Stimulated activated CD8-positive, alpha-beta memory T cell treated with anti-CD3 and anti-CD28 coated beads, Interleukin-4, amount 100 ng/mL, for 1 hour (primary cell): ENCODE measurements at places on chromosomes 16 and 17.

DNA sequence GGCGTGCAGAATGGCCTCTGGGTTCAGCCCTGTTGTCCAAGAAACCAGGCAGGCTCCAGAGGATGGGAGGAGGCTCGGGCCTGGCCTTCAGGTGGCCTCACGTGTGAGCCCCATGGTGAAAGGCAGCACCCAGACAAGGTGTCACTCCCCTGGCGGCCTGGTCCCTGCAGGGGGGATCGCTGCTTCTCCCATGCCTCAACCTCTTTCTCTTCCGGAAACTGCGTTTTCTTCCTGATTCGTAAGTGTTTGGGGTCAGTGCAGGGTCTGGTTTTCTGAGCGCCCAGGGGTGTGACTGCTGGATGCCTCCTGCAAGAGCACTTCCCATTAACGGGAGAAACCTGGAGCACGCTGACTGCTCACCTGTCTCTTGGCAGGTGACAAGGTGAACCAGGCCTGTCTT lies 70.0 kb upstream of the CIBAR2 start:
- no peak for DNase-seq

GRCh38 chr16:4328046-4328781 lies 12.3 kb downstream of the GLIS2 start:
- DNase-seq, result no peak

DNA sequence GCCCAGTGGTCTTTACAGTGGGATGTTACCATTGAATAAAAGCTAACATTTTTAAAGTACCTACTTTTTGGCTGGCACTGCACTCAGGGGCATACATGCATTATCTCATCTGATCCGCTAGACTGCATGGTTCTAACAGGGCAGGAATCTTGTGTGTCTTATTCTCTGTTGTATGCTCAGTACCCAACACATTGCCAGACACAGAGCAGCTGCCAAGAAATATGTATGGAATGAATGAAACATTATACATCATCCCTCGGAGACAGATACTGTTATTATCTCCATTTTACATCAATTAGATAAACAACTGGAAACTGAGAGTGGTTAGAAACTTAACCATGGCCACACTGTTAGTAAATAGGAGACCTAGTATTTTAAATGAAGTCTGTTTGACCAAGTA lies 74.1 kb upstream of the CDH11 start:
- no peak for DNase-seq

GRCh38 chr16:49776085-49776595 lies 79.8 kb downstream of the ZNF423 start:
- no peak for DNase-seq

DNA sequence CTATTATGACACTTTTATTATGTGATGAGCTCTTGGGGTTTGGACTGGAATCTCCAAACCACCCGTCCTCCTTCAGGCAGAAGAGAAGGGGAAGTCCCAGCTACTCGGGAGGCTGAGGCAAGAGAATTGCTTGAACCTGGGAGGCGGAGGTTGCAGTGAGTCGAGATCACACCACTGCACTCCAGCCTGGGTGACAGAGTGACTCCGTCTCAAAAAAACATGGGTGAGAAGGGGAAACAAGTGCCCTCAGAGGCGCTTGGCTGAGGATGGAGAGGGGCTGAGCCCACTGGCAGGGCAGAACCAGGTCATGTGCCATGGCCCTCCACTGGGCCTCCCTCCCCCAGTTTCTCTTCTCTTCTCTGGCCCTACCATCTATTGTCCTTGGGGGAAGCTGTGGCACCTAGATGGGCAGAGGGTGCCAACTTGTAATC lies 120.9 kb upstream of the SMURF2 start:
- no peak for DNase-seq

GRCh38 chr17:66268247-66268927 lies 34.0 kb upstream of the PRKCA start:
- no peak for DNase-seq

DNA sequence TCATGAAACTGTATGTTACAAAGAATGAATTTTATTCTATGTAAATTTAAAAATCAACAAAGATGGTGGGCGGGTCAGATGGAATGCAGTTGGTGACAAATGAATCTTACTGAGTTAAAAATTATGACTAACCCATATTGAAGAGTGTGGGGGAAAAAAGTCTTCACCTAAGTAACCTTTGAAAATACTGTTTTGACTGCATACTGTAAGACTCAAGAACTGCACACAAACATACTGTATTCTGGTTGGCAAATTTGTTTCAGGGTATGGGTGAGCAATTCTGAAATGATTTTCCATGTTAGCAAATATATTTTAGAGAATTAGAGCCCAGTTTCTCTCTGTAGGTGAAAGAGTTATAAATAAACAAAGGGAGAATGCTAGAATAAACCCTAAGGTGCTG lies 153.7 kb upstream of the KCNJ18 start:
- no peak for DNase-seq

- DNase-seq, result no peak
Observed at GRCh38 chr17:49775546-49776260, 11.8 kb upstream of the FAM117A start.

- no peak for DNase-seq
Observed at GRCh38 chr16:83031524-83031923, 404.8 kb downstream of the CDH13 start.

DNA sequence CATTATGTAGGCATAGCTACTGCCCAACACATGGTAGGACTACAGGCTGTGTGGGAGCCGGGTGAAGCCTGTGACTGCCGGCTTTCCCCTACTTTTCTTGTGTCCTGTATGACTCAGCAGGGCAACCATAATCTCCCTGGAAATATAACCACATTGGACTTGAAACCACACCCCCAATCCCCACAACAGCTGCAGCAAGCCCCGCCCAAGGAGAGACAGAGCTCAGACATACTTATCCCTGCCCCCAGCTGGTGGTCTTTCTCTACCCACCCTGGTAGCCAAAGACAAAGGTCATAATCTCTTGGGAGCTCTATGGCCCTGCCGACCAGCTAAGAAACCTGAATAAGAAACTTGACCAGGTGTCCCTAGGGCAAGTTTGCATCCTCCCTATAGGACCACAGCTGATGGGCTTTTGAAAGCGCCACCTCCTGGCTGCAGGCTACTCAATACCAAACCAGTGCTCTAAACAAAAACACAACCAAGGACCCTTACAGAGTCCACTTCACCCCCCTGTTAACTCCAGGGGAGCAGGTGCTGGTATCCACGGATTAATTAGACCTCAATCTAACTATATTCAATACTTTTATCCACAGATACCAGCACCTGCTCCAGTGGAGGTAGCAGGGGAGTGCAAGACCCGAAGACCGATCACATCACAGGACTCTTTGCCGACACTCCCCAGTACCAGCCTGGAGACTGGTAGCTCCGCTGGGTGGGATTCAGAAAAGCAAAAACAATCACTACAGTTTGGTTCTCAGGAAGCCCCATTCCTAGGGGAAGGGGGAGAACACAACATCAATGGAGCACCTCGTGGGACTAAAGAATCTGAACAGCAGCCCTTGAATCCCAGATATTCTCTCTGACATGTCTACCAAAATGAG lies 91.2 kb downstream of the IRX5 start:
- DNase-seq, result no peak

DNA sequence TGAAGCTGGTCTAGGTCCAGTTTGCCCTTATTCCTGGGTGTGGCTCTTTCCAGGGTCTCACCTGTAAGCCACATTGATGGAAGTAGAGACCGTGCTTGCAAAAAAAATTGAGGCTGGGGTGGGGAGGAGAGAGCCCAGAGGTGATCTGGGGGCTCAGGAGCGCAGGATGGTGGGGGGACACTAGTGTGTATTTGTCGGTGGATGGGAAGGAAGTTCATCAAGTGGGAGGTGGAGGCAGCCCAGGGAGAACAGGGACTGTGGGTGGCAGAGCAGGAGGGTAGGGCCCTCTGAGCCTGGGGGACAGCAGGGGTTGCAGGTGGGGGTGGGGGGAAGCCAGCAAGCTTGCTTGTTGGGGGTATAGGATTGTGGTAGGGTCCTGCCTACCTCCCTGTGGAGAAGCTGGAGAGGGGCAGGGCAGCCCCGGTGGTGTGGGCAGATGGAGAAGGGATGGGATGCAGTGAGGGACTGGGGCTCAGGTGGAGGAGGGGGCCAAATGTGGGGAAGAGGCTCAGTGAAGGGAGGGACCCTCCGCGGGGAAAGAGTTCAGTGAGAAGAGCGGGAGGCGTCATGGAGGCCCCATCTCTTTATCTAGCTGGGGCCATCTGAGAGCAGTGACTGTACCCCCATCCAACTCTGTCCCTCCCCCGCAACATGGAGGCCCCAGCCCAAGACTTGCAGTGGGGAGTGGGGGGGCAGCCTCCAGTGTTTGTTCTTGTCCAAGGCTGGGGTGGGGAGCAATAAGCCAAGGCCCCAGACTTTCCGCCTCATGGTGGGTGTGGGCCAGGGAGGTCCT lies 17.2 kb upstream of the TMEM92 start:
- DNase-seq, result no peak

DNA sequence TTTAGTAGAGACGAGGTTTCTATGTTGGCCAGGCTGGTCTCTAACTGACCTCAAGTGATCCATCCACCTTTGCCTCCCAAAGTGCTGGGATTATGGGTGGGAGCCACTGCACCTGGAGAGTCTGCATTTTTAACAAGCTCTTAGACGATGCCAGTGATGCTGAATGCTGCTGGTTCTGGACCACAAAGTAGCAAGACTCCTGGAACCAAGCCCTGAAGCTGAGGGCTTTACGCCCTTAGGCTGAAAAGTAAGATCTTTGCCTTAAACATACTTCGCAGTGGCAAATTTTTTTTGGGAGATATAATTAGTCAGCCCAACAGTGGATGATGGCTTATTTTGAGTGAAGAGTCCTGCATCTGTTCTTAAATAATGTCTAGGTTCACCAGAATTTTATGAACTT lies 14.0 kb downstream of the METTL9 start:
- DNase-seq, result no peak

GRCh38 chr17:42187833-42188232 lies 2.6 kb upstream of the HCRT start:
- no peak for DNase-seq

DNA sequence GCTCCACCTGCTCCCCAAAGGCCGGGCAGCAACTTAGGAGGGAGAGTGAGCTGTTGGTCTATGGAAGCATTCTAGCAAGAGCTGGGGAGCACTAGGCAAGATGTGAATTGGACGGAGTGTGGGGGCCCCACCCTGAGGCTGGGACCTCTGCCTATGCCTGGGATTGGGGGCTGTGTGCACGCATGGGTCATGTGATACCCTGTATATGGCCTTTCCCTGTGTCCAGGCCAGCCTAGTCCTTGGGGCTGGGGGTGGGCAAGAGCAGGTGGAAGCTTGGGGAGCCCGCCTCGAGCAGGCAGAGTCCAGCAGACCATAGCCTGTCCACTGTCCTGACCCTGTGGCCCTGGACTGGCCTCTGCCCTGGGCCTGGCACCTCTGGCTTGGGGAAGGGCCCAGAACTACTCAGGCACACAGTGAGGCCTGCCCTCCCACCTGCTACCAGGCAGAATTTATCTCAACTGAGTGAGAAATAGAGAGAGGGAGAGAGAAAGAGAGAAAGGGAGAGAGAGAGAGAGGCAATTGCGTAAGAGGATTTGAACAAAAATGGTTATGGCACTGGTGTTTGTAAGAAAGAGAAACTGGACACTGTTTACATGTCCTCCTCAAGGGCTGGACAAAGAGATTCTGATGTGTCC lies 19.1 kb downstream of the PDP2 start:
- DNase-seq, result no peak

GRCh38 chr16:58462997-58463941 lies 36.7 kb upstream of the NDRG4 start:
- no peak for DNase-seq

DNA sequence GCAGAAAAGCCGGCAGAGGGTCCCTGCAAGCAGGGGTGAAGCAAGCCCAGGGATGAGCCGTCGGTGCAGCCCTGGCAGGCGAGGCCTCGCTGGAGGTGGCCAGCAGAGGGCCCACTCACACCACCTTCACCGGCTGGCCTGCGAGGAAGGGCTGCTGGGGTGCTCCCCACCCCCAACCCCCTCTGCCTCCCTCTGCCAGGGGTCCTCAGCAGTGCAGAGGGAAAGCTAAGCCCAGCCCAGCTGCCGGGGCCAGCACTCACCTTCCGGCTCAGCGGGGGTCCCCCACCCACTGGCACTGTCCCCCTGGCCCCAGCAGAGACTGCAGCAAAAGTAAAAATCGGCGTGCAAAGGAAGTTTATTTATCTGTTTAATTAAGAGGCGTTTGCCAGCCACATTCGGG lies 113.4 kb downstream of the ENGASE start:
- DNase-seq, result no peak

DNA sequence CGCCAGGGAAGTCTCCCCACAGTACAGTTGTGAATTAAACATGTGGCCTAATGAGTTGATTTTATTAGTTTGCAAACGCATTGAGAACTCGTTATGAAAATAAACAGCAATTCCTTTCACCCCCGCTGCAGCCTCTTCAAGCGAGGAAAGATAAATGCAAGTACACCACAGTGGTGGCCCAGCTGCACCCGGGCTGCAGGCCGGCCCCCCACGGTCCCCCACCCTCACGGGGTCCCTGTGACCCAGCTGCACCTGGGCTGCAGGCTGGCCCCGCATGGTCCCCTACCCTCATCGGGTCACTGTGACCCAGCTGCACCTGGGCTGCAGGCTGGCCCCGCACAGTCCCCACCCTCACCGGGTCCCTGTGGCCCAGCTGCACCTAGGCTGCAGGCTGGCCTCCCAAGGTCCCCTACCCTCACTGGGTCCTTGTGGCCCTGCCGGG lies 32.2 kb downstream of the SDK2 start:
- no peak for DNase-seq

GRCh38 chr16:27199736-27200135 lies 3.6 kb upstream of the KDM8 start:
- DNase-seq, result no peak

DNA sequence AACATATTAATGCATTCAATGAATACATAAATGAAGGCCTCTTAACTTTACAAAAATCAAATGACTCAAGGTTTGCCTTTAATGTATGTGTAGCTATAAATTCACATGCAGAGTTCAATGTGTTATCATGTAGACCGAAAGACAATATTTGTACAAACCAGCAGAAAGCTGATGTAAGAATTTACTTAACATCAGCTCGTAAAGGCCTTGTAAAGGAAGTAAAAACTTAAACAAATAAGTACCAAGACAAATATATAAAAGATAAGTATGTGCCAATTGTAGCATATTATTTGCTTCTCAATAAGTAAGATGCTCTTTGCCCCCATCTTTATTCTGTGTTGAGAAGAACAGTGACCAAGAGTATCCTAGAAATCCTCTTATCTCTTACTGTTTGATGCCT lies 105.7 kb downstream of the SYCE1L start:
- DNase-seq, result no peak

DNA sequence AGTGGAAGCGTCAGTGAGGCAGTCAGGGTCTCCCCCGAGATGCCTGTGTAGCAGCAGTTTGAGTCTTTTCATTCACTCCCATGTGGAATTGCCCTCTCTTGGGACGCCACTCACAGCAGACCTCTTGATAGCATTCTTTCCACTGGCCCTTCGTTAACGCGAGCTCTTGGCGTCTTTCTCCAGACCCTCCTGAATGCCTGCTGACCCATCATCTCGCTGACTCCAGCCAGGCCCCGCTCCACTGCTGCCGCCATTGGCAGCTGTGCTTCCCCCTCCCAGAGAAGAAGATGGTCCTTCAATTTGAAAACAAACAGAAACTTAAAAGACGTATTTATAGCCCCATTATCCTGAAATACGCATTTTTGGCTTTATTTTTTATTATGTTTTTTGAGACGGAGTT lies 63.1 kb downstream of the SEC14L1 start:
- DNase-seq, result no peak

GRCh38 chr17:17063546-17064122 lies 21.4 kb downstream of the MPRIP start:
- no peak for DNase-seq

GRCh38 chr16:56909527-56909979 lies 22.4 kb upstream of the HERPUD1 start:
- no peak for DNase-seq
